Stimulated activated CD8-positive, alpha-beta memory T cell treated with anti-CD3 and anti-CD28 coated beads, Interleukin-4, amount 100 ng/mL, for 1 hour (primary cell): ENCODE measurements at places on chromosomes 7 and 10.

DNA sequence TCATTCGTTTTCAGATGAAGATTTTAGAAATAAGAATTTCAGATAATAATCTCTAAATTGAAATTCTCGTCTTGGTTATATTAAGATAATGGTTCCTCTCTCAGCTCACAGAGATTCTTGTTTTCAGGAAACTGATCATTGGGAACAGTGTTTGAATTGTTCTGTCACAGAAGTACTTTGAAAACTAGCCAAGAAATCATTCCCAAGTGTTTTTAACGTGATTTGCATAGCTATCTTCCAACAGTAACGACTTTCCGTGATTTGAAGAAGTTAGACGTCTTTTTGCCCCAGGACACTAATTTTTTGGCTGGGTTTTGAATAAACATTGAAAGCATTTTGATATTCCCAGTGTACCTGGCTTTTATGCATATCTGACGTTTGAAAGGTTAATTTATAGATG is 116.0 kb downstream of the CDCA7L start:
- DNase-seq: no peak

GRCh38 chr7:101630591-101630990 is 1.5 kb upstream of the MYL10 start:
- DNase-seq: no peak

DNA sequence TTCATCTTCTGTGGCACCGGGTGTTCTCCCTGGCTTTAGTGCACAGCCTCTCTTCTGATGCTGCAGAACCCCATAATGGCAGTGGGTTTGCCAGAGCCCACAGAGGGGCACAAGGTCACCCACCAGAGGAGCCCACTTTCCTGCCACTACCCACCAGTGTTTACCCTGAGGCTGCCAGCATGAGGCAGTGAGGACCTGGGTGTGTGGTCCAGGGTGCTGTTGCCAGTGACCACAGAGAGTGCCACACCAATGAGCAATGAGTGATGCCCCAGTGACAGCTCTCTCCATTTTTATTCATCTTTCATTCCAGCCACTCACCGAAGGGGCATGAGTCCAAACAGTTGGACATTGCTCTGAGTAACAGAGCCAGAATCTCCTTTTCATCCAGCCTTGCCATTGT is 34.8 kb downstream of the MTURN start:
- DNase-seq: no peak

- no peak for DNase-seq
These were observed 350.7 kb upstream of the ZMIZ1 start for GRCh38 chr10:78718032-78718572.

- no peak for DNase-seq
These were observed 114.0 kb downstream of the INPP5A start for GRCh38 chr10:132651511-132652029.

GRCh38 chr7:90777041-90777440 is 180.9 kb downstream of the CDK14 start:
- DNase-seq: no peak

DNA sequence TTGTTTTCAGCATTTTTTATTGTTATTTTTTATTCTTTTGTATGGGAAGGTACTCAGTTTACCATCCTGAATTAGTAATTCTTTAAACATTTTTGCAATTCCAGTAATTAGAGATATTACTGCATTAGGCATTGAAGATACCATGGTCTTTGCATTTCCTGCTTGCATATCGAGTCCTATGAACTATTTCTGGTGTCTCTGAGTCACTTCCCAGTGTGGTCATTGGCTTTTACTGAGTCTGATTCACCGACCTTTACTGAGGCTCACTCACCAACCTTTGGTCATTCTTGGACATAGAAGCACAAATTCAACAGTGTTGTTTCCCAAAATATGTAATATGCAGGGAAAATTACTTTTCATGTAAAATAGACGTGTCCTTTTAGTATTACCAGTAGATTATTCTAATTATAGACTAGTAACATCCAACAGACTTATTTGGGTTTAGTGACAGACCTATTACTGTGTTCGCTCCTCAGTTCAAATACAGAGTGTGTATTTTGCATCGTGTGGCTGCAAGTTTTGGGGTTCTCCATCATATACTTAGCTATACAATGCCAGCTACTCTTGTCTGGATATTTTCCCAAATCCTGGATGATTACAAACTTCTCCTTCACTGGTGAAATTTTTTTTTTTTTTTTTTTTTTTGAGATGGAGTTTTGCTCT is 180.7 kb upstream of the PRSS1 start:
- DNase-seq: no peak

- DNase-seq: no peak
These were observed 22.7 kb downstream of the YKT6 start for GRCh38 chr7:44223362-44224079.
